ENCODE measurements at places on chromosomes 12 and 14.

- DNase-seq, result peak; percentile 86
These were observed 21.3 kb downstream of the TBX3 start for GRCh38 chr12:114662512-114663177.

DNA sequence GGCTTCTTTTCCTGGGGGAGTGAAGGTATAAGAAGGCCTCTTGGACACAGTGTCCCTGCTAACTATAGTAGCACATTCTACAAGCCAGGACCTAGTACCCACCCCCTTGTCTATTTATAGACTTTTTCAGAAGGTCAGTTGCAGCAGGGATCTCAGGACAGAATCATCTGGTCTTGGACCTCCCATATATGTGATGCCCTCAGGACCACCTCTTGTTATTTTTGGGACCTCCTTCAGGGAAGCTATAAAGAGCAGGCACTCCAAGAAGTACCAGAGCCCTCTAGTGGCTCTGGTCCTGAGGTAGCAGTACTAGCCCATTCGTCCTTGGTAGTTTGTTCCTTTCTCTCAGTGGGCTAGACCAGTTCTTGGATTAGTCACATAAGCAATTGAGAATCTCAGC is 4.3 kb downstream of the COQ10A start:
- DNase-seq, result peak; percentile 58

DNA sequence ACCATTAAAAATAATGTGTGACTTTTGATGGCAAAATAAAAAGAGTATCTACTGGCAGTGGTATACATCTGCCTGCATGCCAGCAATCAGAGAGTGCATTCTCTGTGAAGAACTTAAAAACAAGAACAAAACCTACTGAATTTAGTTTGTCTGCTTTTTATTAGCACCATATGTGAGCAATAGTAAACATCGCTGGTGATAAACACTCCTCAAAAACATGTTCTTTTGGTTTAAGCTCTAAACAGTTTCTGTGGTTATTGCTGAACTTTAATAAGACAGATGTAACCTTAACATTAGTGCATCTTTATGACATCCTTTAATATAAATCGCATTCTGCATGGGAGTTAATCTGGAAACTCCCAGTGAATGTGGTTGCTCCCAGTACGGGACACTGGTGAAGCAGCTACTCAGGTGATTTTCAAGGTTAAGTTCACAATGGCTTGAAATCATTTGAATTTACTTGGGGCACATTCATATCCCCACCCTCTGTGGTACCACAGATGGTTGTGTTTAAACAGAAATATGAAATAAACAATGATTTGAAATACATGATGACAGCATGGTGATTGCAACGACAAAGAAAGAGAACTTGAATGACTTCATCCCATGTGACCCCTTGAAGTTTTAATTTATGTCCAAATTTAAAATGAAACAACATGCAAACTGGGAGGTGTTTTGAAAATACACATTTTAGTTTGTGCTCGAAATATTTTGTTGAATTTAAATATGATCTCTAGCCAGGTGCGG is 285.9 kb downstream of the FOXN3 start:
- no peak for DNase-seq

DNA sequence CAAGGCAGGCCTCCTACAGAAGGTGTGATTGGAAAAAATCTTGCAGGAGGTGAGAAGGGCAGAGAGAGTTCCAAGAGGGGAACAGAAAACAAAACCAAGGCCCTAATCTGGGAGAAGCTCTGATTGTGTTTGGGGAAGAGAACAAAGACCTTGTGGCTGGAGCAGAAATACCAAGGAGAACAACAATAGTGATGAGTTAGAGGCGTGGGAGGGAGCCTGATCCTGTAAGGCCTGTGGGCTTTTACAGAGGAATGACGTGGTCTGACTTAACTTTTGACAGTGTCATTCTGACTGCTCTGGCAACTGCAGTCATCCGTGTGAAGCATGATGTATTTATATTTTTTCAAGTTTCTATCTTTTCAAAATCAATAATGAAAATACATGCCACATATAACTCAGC is 200.6 kb downstream of the ANO4 start:
- no peak for DNase-seq

DNA sequence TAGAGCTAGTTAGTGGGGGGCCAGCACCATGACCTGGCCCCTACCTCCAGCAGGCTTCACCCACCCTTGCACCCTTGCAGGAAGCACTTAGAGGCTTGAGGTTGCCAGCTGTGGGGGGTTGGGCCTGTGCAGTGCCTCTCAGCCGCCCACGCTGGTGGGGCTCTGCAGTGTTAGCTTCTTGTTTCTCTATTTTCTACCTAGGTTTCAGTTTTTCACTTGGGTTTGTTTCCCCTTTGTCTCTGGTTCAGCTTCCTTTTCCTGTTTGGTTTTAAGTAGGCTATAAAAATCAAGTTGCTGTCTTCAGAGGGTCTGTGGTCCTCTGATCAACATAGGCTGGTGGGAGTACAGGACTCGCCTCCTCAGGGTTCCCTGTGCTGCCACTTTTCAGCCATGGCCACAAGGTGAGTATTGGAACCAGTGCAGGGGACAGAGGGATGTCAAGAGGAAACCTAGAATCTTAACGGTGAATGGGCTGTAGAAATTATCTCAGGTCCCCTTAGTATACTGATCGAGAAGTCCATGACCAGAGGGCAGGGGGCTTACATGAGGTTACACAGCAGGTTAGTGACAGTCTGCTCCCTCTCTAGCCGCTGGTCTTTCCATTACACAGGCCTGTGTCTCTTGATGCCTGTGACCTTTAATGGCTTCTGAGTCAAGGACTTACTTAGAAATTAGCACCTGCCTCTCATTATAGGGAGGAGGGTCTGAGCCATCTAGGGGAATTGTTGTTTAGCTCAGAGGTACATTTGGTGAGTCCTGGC is at the start of gene EVL:
TSS of gene EVL (plus strand) at position 312 of the 761 bp plus-strand sequence. CDS start at position 391, 79 bp downstream.
- no peak for DNase-seq

GRCh38 chr14:101215266-101215665 is 311.7 kb upstream of the RTL1 start:
- no peak for DNase-seq

DNA sequence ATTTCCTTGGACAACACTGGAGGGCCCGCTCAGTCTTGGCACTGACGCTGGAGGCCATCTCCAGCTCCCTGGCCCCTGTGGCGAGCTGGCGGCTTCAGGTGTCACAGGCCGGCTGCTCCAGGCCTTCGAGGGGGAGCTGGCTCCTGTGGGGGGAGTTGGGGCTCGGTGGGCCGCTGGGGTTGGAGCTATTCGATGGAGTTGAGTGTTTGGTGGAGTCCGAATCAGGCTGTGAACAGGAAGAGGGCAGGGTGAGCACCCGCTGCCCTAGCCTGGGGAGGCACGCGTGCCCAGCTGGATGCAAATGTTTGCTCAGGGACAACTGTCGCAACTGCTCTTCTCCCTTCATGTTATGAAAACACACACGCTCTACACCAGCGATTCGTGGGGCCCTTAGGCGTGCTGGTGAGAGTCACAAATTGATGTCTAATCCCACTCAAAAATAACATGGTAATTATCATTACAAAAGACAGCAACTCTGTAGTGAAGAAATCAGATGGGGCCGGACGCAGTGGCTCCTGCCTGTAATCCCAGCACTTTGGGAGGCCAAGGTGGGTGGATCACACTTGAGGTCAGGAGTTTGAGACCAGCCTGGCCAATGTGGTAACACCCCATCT is 11.3 kb downstream of the AMN start:
- no peak for DNase-seq
